Esophagus squamous epithelium (tissue), 5 donors: ENCODE measurements at places on chromosomes 2 and 18.

- no peak for DNase-seq
These were observed 1.6 kb upstream of the STK17B start for GRCh38 chr2:196172951-196173350.

DNA sequence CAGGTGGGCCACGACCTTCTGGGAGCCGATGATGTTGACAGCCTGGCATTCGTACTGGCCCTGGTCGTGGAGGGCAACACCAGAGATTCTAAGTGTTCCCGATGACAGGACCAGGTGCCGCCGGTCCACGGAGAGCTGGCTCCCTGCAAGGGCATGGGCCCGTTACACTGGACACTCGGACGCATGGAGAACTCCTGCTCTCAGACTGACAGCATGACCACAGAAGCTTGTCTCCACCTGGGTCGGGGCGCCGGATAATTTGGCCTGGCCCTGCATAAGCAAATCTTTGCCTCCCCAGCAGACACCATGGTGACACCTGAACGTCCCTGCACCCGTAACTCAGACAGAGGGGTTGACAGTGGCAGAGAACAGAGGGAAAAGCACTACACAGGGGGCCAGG is 80.7 kb downstream of the PXDN start:
- no peak for DNase-seq

DNA sequence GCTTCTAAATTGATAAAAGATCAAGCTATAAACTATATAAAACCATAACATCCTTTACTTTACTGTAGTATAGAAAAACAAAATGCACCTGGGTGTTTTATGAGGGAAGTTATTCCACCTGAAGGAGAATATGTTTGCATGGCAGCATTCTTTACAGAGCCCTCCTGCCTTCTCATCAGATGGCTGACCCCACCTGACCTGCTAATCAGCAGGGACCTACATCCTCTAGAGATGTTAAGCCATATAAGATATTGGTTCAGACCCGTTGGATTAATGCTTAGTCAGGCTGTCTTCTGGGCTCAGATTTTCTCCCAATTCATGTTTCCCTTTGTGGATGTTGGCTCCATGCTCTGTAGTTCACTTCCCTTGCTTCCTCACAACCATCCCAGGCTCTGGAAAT is 414.8 kb downstream of the DPP10 start:
- DNase-seq = no peak

- DNase-seq = no peak
These were observed 8.9 kb downstream of the ECEL1 start for GRCh38 chr2:232478571-232479340.

DNA sequence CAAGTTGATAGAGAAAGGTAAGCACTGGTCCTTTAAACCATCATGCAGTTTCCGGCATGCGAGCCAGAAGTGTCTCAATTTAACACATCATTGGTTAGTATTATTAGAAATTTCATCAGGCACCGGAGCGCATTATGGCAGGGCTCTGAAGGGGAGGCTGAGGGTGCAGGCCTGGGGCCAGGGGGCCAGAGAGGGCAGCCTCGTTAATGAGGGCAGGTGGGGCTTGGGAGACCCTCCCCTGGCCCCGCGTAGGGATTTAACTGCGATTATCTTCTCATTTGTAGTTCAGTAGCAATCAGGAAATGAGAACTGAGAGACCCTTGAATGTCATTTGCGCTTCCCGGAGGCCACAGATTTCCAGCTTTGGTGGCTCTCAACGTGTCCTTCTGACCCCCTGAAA is 246.4 kb downstream of the KLHL29 start:
- DNase-seq = no peak

GRCh38 chr18:67574749-67575148 is 58.2 kb upstream of the DSEL start:
- DNase-seq = no peak

DNA sequence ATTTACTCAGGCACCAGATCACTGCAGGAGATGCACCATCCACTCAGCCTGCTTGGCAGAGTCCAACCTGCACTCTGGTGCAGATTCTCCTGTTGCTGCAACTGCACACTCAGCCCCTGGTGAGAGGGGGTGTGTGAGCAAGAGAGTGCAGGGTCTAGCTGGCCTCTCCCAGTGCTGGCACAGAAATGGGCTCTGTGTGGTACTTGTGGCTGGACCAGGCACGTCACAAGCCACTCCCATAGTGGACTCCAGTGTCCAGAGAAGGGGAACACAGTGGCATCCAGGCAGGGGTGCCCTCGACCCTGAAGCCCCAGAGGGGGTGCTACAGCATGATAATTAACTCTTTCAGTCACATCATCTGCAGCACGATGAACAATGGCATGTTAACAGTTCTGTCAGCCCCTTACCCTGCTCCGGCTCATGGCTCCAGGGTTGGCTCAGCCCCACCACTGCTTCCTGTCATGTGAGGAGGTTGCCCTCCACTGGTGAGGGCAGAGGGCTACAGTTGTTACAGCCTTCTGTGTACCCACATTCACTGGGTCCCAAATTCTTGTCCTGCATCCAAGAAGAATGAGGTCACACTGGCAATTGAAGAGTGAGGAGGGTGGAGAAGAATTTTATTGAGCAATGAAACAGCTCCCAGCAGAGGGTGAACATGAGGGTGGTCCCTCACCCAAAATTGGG is 135.7 kb downstream of the EVA1A start:
- DNase-seq = no peak

DNA sequence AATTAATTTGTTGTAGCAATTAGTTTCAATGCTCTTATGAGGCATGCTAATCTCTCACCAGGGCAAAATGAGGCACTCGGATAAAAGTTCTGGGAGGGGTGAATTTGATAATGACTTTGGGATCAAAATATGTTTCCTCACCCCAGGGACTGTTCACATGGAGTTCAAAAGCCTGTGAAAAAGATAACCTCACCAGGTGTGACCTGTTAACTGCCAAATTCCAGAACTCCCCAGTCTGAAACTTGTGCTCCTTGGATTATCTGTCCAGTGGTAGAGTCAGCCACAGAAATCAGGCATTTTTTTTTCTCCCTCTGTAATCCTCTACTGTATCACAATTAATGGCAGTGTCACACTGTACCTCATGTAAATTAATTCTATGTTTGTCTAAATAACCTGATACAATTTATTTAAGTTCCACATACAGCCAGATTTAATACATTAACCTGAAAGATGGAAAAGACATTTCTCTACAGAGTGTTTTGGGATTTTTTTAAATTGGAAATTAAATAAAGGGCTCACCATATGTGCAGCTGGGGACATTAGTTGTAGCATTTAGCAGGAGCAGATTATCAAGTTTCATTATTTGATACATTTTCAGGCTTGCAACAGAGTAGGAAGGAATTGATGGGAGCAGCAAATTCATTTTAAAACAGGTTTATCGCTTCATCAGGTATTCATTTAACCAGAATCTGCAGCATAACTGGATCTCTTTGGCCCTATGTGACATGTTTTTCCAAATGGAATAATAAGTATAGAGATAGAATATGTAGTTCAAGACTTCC is 191.2 kb downstream of the VWC2L start:
- DNase-seq = no peak

DNA sequence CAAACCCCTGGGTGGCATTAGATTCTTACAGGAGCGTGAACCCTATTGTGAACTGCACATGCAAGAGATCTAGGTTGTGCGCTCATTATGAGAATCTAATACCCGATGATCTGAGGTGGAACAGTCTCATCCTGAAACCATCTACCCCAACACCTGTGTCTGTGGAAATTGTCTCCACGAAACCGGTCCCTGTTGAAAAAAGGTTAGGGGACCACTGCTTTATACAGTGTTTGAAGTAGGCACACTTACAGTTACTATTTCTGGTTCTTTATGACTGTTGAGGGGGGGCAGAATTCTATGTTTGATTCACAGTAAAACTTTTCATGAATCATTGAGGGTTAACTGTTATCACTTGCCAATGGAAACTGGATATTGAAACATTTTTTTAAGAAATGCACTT is 72.0 kb downstream of the RIF1 start:
- no peak for DNase-seq

- DNase-seq = no peak
These were observed 138.6 kb upstream of the GLI2 start for GRCh38 chr2:120596990-120597594.

DNA sequence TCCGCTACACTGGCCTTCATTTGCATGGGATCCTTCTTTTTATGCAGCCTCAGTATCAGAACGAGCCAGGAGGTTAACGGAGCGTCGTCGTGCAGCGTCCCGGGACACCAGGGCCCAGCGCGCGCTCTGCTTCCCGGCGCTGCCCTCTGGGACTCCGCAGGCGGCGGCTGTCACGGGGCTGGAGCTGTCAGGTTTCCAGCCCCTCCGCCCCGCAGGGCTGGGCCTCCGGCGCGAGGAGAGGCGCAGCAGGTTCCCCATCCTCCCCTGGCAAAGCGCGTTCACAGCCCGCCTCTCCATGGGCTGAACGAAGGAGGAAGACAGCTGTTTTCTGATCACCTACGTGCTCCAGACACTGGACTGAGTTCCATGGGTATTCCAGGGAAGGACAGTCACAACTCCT is 12.5 kb upstream of the PAX8 start:
- no peak for DNase-seq

DNA sequence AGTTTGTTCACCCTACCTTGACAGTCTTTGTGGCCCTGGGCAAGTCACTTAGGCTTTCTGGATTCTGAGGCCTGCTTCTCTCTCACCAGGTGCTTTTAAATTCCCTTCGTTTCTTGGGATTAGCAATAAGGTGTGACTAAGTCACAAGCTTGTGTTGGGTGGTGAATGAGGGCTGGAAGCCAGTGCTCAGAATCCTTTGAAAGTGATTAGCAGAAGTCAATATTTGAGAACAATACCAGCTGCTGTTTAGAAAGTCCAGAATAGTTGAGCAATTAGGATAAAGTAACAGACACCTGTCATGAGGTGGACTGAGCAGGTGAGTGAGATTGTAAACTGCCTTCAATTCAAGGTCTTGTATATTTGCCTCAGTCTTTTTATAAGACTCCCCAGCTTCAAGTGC is 19.3 kb upstream of the MGAT5 start:
- no peak for DNase-seq

DNA sequence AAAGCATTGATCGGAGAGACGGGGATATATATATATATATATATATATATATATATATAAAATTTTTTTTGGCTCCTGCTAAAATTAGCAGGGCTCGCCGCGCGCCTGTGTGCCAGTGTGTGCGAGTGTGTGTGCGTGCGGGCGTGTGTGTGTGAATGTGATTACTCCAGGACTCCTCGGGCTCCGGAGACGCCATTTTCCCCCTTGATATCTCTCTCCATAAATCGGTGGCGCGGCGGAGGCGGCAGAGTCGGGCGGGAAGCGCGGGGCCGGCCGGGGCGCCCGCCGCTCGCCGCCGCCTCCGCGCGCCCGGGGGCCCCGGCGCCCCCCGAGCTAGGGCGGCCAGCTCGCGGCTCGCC is 795 bp upstream of the SETBP1 start:
- no peak for DNase-seq

GRCh38 chr2:47534179-47534919 is 131.4 kb downstream of the MSH2 start:
- no peak for DNase-seq

DNA sequence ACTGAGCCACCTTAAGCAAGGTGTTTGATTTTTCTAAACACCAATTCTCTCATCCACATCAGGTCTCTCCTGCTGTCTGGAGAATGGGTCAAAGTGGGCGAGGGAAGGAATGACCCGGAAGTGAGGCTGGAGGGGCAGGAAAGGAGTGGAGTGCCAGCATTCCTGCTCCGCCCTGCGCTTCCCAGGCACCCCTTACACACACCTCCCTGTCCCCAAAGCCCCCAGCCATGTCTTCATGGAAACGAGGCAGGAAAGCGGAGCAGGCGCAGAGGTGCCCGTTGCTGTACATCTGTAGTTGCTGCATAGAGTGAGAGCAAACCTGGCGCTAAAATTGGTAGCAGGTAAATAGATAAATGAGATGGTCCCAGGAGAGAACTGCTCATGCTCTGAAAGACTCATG is 27.2 kb upstream of the NT5DC4 start:
- no peak for DNase-seq

DNA sequence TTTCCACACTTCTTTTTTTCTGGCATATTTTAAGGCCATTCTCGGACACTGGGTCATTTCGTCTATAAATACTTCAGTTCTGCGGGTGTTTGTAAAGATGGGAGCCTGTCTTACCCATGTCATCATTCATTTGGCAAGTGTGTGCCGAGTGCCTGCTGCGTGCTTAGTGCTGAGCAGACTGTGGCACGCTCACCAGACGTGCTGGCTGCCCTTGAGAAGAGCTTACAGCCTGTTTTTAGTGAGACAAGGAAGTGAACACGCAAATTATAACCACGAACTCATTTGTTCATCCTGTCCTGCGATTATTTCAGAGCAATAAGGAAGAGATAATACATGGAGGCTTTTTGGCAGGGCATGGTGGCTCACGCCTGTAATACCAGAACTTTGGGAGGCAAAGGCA is 10.4 kb upstream of the STON1 start:
- no peak for DNase-seq
